ENCODE measurements at places on chromosomes 7 and 10.
A peak's percentile ranks its signal among the peaks of the same experiment; 100 is the strongest.

GRCh38 chr7:29285861-29286260 is 91.3 kb downstream of the CHN2 start:
- DNase-seq: no peak

DNA sequence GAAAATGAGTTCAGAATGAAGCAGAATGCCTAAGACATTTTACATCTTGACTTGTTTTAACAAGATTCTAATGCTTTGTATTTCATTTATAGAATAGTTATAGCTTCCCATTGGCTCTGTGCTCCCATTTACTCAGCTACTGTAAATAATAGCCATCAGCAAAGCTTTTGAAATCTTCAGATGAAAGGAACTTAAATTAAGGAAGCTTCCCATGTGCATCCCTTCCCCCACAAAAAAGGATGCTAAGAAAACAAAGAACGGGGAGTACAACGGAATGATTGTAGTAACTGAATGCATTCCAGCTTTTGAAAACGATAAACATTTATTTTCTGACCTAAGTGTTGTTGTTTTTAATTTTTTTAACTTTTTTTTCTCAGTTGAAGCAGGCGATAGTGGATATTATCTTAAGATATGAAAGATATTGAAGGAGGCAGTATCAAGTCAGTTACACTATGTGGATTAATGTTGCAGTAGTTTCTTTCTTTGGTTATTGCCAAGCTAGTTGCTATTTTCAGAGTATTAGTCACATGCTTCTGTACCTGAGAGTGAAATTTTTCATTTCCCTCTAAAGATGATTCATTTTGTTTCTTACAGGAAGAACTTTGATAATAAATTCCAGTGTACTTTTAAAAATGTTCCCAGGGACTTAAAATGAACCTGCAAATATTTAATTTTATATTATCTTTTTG is 129.2 kb downstream of the KCND2 start:
- DNase-seq: no peak

- no peak for DNase-seq
Measured at GRCh38 chr7:41942468-41943093, 239.7 kb upstream of the INHBA start.

GRCh38 chr10:124999433-125000365 is 57.8 kb downstream of the ZRANB1 start:
- no peak for DNase-seq

DNA sequence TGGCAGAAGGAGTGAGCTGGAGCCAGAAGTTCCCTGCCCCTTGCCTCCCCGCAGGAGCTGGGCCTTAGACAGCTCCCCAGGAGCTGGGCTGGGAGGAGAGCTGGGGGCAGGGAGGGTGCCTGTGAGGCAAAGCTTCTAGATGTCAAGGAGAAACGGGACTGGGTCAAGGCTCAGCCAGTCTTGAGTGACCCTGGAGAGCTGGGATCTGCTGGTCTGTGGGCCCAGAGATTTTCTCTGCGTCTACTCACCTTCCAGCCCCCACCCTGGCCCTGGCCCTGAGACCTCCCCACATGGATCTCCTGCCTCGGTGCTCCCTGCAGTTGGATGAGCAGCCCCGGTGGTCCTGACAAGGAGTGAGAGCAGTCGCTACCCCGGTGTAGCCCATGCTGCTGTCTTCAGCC is 20.3 kb upstream of the SHH start:
- DNase-seq: no peak

DNA sequence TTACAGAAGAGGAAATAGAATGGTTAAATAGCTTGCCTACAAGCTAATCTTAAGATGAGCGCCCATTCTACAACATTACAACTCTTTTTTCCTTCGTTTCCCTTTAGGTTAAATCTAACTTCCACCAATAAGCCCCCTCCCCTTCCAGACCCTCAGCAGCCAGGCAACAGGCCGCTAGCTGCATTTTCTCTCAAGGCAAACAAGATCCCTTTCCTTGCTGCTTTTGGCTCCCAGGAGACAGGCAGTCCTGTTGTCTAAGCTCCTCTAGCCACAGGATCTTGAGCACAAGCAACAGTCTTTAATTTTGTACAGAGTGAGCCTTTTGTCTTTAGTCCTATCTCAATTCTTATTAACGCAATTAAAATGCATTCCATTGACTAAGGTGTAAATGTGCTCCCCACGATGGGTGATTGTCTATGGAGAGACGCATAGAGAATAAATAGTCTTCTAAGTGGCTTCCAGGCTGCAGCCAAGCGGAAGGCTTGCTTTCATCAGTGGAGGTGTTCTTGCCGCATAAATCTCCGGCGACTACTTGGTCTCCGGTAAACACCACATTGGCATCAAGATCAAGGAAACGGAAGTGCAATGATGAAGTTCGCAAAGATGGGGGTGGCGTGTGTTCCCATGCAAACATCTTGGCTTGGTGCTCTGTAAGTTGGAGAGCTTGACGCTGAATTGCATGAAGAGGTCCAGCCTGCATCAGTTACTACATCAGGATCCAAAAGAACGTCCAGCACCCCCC is 181.9 kb upstream of the LYZL2 start:
- DNase-seq: no peak

DNA sequence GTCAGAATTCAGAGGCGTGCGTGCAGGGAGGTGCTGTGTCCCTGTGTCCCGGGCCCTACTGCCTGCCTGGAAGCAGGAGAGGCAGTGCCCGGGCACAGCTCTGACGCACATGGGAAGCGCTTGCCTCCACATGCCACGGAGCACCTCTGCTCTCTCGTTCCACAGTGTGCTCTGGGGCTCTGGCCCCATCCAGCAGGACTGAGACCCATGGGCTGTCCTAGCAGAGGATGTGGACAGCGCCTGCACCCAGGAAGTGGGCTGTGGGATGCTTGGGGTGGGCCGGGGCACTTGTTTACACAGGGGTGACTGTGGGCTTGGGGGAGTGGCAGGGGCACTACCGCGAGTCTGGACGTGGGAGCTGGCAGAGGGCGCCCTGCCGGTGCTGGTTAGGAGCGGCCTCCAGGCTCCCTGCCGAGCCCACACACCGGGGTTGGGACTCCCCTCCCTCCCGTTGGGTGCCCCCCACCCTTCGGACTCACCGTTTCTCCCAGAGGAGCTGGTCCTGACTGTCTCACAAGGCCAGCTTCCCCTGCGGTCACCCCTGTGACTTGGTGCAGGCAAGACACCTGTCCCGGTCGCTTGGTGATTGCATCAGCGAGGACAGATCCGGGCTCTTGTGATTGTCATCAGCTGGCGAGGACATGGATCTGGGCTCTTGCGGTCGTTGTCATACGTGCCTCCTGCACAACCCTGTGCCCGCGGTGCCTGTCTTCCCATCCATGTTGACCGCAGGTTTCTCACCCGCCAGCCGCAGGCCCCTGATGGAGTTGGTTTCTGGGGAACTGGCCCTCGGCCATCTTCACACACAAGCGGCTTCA is 83.1 kb downstream of the NKX6-2 start:
- DNase-seq: no peak

DNA sequence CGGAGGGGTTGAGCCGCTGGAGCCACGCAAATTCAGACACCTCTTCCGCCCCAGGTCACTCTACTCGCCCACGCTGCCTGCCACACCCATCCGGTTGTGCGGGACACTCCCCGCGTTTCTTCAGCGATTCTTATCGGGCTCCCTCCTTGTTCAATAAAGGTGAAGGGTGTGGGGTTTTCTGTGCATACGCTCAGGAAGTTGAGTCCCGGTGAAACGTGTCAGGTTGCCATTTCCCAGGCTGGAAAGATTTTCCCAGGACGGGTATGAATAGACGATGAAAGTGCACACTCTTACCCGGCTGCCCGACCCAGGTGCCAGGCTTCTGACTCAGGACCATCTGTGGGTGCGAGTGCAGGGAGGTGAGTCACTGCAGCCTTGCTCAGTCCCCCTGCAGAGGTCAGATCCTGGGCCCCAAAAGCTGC is 22.0 kb downstream of the KLF6 start:
- DNase-seq: no peak

- no peak for DNase-seq
Measured at GRCh38 chr10:73964743-73965142, 33.2 kb upstream of the VCL start.

- DNase-seq: peak; percentile 48
Measured at GRCh38 chr10:106711313-106711906, 453.1 kb downstream of the SORCS1 start.

DNA sequence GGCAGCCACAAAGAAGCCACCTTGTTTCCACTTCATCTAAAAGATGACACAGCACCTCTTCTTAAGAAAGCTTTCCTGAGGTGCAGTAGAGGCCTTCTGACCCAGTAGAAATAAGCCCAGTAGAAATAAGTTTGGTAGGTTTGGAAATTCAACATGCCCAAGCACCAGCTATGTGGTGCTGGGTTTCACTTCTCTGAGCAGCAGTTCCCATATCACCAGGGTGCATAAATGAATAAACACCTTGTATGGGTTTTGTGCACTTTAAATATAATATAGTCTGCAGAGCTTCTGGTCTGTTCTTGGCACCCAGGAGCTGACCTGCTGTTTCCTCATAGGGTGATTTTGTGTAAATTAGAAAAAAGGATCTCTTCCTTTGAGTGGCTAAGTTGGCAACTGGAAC is 492.4 kb upstream of the SORCS1 start:
- DNase-seq: no peak

DNA sequence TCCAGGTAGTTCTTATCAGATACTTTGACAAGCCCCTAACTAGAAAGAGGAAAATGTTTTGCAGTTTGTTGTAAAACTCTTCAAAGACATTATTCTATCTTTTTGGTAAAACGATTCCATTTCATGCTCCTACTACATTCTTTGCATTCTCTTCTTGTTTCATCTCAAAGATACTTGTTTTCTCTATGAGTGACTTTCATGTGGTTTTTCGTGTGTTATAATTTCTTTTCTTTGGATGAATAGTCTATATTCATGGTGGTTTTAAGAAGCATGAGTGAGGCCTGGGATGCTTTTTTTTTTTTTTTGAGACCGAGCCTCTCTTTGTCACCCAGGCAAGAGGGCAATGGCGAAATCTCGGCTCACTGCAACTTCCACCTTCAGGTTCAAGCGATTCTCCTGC is 292.5 kb upstream of the LYZL1 start:
- DNase-seq: no peak

DNA sequence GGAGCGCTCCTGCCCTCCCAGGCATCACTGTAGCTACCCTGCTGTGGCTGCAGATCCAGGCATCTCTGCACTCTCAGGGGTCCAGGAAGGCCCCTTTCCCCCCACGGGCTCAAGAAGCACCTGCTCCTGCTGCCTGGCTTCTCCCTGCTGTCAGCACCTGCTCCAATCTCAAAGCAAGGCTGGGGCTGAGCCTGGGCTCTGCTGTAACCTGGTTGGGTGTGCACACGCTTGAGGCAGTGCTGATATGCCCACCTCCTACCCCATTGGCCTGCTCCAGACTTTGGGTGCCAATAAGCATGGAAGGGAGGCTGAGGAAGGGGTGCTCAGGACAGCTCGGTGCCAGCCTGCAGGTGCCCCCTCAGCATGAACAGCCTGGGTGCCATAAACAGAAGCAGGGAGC is 185.0 kb downstream of the ZNF438 start:
- DNase-seq: no peak

DNA sequence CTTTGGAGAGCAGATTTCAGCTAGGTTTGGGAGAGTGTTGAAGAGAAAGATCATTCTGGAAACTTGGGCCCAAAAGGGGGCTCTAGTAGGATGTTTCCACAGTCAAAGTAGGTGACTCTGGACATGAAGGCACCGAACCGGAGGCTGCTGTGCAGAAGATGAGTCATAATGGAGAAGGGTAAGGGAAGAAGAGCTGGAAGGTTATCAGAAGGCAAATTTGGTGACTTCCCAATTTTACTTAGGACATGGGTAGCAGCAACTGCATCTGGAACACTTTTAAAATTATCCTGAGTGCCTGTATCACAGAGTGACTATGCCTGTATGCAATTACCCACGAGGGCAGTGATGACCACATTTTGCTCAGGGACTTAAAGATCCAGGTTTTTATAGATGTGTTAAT is 38.8 kb downstream of the PIK3AP1 start:
- DNase-seq: no peak

- DNase-seq: no peak
Measured at GRCh38 chr7:100171840-100172239, 3.4 kb upstream of the GAL3ST4 start.

- no peak for DNase-seq
Measured at GRCh38 chr10:114504769-114505579, 100.7 kb upstream of the AFAP1L2 start.

DNA sequence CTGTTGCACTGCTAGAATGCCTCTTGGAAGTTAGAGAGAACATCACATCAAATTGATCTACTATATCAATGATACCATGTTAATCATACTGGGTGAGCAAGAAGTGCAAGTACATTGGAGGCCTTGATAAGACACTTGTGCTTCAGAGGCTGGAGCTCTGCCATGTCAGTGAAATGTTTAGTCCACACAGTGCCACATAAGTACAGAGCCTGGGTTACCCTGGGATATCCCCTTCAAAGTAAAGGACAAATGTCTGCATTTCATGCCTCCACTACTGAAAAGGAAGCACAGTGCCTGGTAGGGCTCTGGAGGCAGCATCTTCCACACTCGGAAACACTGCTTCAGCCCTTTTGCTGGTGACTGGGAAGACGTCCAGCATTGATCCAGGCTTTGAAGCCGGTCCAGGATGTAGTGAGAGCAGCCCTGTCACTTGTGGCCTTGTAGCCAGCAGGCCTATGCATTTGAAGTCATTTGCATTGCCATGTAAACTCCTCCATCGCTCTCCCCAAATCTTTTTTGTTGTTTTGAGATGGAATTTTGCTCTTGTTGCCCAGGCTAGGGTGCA is 15.7 kb upstream of the STN1 start:
- DNase-seq: no peak

DNA sequence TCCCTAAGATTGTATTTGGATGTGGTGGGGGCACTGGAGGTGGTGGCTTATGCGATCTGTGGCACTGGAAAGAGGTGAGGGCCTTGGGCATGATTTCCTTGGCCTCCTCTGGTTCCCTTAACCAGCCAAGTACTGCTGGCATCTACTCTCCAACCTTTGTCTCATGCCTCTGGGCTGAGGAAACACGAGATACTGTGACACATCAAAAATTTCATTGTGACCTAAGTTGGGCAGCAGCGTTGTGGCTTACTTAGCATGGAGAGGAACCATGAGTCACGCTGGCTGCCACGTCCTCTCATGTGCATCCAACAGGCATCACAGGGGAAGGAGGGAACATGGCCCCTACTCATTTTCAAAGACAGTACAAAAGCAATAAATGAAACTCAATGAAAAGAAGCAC is 29.7 kb upstream of the GSDME start:
- no peak for DNase-seq

- DNase-seq: no peak
Measured at GRCh38 chr10:104689105-104689504, 48.0 kb downstream of the SORCS3 start.

DNA sequence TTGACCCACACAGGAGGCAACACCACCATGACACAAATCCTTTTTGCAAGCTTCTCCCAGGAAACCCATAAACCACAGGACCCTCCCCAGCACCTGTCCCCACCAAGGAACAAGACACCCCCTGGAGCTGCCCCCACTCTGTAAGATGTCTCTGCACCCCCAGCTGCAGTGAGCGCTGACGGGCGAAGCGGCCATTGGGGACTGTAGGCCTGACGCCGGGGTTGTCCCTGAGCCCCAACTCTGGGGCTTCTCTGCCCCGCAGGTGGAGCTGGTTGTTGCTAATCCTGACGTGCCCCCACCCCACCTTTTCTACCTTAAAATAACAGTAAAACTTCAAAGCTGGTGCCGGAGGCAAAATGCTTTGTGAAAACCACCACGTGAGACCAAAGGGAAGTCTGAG is 94.7 kb upstream of the PPP2R2D start:
- no peak for DNase-seq

GRCh38 chr7:68688416-68689086 is 909.7 kb upstream of the AUTS2 start:
- no peak for DNase-seq

All from stimulated activated CD4-positive, alpha-beta T cell treated with anti-CD3 and anti-CD28 coated beads, Interleukin-4, amount 100 ng/mL, for 48 hours (primary cell).